Activated gamma-delta T cell treated with Interleukin-2 at 50 U/mL for 16 hours (primary cell): ENCODE measurements at places on chromosomes 3 and 15.

- peak; percentile 1 for DNase-seq
Observed at GRCh38 chr3:46852334-46852720, 10.9 kb downstream of the MYL3 start.

DNA sequence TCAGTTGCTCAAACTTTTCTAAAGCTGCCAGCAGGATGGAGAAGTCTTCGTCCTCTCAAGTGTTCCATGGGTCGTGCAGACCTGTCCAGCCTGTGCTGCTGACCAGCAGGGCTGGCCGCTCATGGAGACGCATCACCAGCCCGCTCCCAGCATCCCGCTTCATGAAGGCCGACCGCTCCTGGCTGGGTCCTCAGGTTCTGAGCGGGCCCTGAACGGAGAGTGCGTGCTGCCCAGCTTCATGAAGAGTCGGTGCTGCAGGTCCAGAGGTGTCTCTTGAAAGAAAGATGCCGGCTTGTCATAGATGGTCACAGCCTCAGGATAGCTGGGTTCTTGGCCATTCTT, 75.8 kb upstream of the KCNAB1 start:
- DNase-seq = no peak

DNA sequence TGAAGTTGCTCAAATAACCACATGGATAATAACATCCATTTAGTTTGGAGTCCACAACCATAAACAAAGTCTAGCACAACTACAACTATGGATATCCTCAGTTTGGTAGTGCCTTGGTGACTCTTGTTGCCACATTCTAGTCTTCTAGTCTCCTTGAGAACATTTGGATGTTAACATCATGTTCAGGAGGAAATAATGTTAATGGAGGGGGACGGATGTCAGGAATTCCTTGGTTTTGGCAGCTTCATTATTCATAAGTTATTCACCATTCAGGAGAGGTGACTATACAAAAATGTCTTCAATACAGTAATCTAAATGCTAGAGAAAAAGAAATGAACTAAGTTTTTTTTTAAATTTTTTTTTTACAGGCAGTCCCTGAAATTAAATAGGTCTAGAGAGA, 26.4 kb upstream of the GABPB1 start:
- DNase-seq = no peak

DNA sequence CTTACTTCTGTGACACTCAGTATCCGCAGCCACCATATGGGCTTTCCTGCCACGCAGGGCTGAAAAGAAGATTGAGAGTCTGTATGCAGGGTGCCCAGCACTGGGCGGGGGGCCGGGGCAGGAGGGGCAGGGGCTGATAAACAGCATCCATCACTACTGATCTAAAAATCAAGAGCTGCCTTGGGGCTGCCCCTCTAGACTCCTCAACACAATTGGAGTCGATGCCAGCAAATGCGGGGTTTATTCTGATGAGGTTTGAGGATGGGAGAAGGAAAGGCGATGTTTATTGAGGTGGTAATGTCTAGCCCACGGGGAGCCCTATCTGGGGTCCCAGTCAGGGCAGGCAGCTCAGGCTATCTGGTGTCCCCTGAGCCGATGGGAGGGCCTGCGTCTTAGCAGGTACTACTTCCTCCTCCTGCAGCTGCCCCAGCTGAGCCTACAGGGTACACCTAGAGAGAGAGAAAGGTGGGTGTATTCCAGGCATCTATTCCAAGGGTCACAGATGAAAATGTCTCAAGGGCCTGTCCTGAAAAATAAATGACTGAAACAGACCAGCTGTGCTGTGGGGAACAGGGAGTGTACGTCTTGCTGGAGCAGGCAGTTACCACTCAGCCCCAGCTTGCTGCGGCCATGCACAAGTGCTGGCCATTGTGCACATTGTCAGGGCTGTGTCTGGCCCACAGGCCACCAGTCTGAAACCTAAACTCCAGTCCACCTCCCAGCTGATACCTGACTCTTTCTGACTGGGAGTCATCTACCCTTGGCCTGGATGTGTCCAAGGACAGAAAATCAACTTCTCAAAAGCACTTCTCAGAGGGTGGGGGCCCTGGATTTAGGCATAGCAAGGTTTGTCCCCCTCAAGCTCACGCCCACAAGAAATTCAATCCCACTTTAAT, 19.5 kb downstream of the ISG20 start:
- no peak for DNase-seq

DNA sequence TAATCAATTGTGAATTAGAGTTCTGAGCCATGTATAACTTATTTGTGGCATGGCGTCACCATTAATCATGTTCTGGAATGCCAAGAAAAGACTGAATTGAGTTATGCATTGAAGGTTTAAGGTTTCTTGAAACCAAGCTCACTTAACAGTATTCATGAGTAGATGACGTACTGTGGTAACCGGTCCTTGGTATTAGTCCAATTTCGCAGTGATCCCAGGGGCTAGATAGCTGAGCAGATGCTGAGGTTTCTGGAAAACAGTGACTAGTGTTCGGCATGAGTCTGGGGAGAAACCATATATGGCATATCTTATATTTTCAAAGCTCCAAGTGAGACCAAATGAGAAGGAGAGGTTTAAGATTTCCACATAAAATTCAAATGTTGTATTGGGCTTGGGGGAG, 218.3 kb upstream of the LYSMD4 start:
- DNase-seq = no peak

GRCh38 chr3:33711100-33711499, 7.0 kb downstream of the CLASP2 start:
- no peak for DNase-seq

DNA sequence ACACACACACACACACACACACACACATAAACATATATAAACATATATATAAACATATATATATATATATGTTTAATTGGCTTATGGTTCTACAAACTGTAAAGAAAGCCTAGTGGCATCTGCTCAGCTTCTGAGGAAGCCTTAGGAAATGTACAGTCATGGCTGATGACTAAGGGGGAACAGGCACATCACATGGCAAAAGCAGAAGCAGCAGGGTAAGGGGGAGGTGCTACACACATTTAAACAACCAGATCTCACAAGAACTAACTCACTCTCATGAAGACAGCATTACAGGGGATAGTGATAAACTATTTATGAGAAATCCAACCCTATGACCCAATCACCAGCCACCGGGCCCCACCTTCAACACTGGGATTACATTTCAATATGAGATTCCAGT, 922.9 kb downstream of the SI start:
- DNase-seq = no peak

GRCh38 chr3:114242947-114243346, 5.6 kb upstream of the ZNF80 start:
- DNase-seq = no peak

DNA sequence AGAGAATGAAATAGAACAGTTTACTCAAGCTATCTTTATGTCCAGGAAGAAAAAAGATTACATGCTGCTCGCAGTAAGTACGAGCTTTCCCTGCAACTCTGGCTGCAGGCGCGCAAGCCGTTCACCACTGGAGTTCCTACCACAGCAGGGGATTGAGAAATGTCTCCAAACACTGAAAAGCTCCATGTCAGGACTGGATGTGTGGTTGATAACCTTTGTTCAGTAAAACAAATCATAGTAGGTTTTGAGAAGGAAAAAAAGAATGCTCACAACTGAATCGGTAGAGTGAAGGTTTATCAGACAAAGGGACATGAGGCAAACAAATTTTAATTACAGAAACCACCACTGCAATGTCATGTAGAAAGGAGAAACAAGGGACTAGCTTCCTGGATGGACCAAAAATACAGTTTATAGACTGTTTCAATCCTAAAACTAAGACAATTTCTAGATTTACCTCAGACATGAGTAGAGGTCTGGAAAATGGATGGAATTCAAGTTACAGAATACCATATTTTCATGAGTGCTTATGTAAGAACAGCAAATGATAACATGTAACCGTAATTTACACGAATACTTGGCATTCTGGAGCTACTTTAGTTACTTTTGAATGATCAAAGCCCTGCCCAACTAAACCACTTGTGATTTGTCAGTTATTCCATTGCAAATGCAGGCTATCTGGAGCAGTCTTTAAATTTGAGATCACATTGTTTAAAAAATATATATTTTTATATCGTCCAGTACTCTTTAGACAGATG, 471.1 kb downstream of the SHQ1 start:
- DNase-seq = no peak

DNA sequence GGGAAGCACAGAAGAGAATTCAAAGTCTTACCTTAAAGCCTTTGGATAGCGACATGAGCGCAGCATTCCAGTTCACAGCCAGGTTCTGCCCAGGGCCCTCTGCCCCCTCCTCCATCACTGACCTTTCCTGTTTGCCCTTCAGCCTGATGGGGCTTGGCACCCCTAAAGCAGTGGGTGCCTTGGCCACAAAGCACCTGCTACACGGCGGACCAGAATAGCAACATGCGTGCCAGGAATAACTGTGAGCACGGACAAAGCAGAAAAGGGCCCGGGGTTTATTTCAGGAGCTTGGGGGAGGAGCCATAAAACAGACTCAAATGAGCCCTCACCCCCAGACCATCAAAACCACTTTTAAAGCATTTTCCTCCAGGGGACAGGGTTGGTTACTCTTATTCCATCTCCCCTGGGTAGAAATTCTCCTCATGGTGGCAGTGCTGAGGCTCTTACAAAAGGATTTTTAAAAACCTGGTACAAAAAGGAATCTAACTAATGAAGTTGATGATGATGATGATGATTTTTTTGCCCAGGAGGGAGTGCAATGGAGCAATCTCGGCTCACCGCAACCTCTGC, 135.4 kb downstream of the KLF13 start:
- DNase-seq = no peak

- DNase-seq = no peak
Observed at GRCh38 chr3:10709110-10709781, 106.8 kb upstream of the SLC6A11 start.

- no peak for DNase-seq
Observed at GRCh38 chr3:147507638-147508286, 98.6 kb downstream of the ZIC1 start.

GRCh38 chr3:107446706-107447105, 69.5 kb downstream of the CCDC54 start:
- DNase-seq = no peak

DNA sequence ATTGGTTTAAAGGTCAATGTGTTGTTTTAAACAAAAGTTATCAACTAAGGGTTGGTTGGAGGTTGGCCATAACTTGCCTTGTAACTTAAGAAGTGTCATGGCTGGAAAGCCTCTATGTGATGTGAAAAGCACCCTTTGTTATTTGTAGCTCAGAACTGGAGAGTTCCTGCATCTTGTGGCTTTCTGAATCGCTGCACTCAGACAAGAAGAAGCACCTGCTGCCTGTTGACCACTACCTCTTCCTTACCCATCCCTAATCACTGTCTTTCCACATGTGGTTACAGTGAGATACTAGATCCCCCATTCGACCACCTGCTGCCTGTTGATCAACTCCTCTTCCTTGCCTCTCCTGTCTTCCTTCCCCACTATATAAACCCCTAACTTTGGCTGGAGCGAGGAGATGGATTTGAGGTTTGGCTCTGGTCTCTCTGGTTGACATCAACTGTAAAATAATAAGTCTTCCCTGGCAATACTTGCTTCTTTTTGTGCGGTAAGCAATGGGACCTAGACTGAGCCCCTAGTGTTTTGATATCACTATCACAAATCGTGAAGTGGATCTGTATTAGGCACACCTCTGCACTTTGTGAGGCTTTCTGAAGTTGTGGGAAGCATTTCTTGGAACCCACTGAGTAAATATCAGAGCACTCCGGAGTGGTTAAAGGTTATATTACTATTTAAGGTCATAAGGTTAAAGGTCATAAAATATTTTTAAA, 13.8 kb downstream of the RPL39L start:
- DNase-seq = no peak

GRCh38 chr3:123286308-123287023, 84.7 kb downstream of the SEC22A start:
- DNase-seq = no peak

GRCh38 chr3:7813365-7813764, 688.3 kb upstream of the LMCD1 start:
- no peak for DNase-seq

DNA sequence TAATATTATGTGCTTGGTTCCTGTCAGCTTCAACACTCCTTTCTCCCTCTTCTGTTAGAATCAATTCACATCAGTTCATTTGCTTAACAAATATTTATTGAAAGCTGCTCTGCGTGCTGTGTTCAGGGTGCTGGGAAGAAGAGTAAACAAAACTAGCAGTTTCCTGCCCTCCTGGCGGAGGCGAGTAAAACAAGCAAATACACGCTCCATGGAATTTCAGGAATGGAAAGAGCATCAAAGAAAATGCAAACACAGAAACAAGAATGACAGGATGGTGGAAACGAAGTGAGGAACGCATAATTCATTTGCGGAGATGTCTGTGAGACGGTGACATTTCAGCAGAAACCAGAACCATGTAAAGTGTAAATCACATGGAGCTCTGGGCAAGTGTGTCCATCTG, 49.4 kb upstream of the SPTSSB start:
- no peak for DNase-seq

- no peak for DNase-seq
Observed at GRCh38 chr3:53850895-53851294, 4.5 kb downstream of the IL17RB start.

- DNase-seq = no peak
Observed at GRCh38 chr3:53023072-53023823, 22.6 kb downstream of the SFMBT1 start.

- DNase-seq = no peak
Observed at GRCh38 chr15:85444122-85444745, 63.8 kb downstream of the AKAP13 start.

DNA sequence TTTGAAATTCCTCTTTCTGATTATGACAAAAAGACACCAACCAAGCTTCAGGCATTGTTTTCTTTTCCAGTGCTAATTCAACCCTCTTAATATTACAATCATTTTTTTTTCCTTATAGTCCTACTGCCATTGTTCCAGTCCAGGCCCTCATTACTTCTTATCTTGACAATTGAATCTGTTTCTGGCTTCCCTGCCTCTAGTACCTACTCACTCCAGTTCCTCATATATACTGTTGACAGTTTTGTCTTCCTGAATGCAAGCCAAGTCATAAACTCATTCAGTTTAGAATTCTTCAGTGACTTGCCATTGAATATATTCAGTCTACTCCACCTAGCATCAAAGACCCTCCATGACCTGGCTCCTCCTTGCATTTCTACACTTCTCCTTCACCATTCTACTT, 507.4 kb downstream of the FGF12 start:
- DNase-seq = no peak

DNA sequence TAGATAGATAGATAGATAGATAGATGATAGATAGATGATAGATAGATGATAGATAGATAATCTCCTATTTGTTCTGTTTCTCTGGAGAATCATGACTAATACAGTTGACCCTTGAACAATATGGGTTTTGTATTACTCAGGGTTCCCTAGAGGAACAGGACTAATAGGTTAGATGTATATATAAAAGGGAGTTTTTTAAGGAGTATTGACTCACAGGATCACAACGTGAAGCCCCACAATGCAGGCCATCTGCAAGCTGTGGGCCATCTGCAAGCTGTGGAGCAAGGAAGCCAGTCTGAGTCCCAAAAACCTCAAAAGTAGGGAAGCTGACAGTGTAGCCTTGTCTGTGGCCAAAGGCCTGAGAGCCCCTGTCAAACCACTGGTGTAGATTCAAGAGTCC, 67.6 kb downstream of the PYDC2 start:
- no peak for DNase-seq

GRCh38 chr3:104269771-104270170, 1096.9 kb upstream of the ALCAM start:
- DNase-seq = no peak

GRCh38 chr3:188394623-188395022, 240.7 kb downstream of the LPP start:
- no peak for DNase-seq
